ENCODE measurements at places on chromosomes 5 and 9.

- DNase-seq = no peak
Measured at GRCh38 chr5:177471610-177472356, 1.7 kb downstream of the DBN1 start.

GRCh38 chr9:121906074-121906870, 186.8 kb downstream of the TTLL11 start:
- DNase-seq = peak; percentile 30

GRCh38 chr5:78103232-78103918, 191.1 kb downstream of the AP3B1 start:
- no peak for DNase-seq

- DNase-seq = no peak
Measured at GRCh38 chr9:131407717-131408195, 13.9 kb downstream of the PRRC2B start.

DNA sequence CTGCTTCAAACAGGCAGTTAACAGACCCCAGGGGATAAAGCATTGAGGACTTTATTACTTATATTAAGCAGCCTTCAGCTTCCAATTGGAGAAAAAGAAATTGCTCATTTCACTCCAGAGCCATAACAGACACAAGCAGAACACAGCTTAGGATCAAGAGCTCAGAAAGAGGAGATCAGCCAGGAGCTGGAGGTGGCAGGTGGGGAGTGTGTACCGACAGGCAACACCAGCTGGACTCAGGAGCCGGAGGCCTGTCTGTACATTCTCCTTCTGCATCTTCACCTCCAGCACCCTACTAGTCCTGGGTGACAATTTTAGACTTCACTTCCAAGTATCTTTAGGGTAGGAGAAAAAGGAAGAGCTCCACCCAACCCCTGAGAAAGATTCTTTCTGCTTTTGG, 35.8 kb downstream of the NRG2 start:
- no peak for DNase-seq

GRCh38 chr9:102435427-102435826, 559.7 kb upstream of the CYLC2 start:
- no peak for DNase-seq

DNA sequence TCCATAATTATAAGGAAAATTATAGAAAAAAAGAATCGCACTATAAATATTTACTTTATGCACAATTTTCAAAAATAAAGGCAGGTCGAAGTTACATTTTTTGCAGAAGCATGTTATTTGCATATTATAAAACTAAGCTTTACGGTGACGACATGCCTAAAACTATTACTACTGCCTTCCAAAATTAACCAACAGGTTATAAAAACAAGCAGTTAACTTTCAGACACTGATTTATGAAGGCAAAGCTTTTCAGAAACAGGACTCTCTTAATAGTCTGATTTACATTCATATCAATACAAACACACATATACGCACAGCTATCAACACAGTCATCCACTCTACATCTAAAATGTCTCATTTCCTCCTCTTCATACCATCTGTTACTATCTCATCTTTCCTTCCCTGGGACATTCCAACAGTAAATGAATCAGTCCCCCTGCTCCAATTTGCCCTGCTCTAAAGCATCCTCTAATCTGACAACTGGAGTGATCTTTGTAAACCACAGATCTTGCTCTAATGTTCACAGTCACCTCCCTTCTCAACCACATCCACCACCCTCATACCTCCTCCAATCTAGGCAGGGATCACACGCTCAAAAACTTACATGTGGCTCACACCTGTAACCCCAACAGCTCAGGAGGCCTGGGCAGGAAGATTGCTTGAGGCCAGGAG, 21.6 kb downstream of the FBXW11 start:
- peak; percentile 98 for DNase-seq

DNA sequence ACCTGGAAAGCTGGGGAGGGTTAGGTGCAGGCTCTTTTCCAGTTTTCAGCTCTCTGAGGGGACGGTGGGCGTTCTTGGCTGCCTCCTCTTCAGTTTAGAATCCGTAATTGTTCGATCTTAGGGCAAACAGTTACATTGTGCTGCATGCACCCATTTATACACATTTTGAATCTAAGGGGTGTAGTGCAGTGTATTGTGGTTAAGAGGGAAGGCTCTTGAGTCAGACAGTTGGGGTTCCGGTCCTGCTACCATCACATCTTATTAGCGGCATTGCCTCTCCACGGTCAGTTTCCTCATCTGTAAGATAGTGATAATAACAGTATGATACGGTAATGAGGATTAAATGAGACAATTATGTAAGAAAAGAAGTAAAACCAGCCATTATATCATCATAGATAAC, 625 bp downstream of the EXOSC2 start:
- DNase-seq = no peak

- DNase-seq = no peak
Measured at GRCh38 chr9:88435336-88435735, 47.1 kb downstream of the SPIN1 start.

DNA sequence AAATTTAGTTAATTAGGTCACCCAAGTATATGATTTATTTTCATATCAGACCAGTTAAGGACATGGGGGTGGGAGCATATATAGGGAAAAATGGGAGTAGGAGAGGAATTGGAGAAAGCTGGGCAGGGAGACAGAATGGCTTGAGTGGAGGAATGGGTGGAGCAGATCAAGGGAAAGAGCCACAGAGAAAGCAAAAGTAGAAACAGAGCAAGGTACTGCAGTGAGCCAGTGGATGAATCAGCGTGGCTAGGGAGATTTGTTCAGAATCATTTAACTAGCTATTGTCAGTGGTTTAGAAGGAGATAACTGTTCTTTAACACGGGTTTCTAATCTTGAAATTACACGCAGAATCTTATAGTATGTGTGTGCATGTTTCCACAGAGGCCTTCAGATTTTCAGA, 37.4 kb downstream of the SNX24 start:
- DNase-seq = peak; percentile 66

DNA sequence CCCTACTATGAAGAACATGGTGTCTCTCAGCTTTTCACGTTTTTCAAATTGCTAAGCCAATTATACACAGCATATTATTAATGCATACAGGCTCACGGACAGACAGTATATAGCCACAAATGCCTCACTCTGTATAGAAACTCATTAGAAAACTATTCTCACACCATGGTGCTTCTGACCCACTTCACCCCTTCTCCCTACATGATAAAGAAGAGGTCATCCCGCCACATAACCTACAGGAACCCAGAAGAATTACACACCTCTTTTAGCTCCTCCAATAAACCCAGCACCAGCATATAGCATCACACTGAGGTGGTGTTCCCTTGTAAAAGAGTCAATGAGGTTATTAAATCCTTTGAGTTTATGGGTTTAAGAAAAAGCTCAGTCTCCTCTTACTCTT, 5.6 kb downstream of the TLE1 start:
- DNase-seq = no peak

DNA sequence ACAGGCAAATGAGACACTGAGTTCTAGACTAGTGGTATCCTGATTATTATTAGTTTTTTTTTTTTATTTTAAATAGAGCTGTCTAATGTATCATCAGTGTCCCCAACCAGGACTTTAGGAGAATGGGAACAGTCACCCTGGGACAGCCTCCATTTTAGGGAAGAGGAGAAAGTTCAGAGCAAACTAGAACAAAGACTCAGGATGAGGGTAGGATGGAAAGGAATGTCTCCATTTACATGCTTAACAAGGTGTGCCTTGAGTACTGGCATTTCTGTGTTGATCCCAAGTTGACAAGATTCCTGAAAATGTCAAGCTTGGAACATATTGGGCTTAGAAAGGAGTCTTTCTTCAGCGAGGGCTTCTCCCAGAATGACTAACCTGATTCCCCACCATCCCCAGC, 223.5 kb downstream of the ARRDC3 start:
- no peak for DNase-seq

DNA sequence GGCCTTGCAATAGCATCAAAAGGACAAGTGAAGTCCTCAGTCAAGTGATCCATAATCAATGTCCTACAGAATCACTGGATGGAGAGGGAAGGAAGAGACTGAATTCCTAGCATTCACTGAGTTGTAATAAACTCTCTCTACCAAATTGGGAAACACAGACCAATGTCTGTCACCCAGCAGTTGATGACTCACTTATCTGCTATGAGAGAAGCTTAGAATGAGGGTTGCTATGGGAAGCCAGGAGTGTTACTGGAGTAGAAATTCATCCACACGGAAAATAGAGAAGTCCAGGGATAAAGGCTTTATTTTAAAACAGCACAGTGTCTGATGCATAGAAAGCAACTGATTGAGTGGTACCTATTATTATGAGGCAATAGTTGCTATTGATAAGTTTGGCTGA, 407.4 kb downstream of the BRINP1 start:
- DNase-seq = peak; percentile 96
